ENCODE measurements at places on chromosomes 6 and 20. TPM values are rescaled to one million over a fixed set of nuclear protein-coding genes. Genes with fewer than 3 reads are reported as not detected.

The SERPINB6 gene
- 220 TPM for total RNA-seq

The ESR1 gene
- not detected for total RNA-seq

GRCh38 chr6:95501032-95501904, 76.1 kb upstream of the MANEA start:
- H3K27me3 ChIP-seq, result no peaks in the 10 kb centered on the region
- H3K36me3 ChIP-seq, result no peaks in the 10 kb centered on the region
- no peak overlapping the region for H3K27ac ChIP-seq
- H3K4me1 ChIP-seq, result no peaks in the 10 kb centered on the region
- H3K4me3 ChIP-seq, result no peak overlapping the region
- DNase-seq, result no peak

- peaks cover 31% of the 10 kb centered on the region for H3K4me1 ChIP-seq
- peaks cover 11% of the 10 kb centered on the region for H3K27me3 ChIP-seq
- H3K36me3 ChIP-seq, result peaks cover 21% of the 10 kb centered on the region
- peak overlapping the region; percentile 99 for H3K4me3 ChIP-seq
- DNase-seq, result no peak
These were observed 1.6 kb upstream of the RPS12 start for GRCh38 chr6:132812756-132813172.

The GSTA3 gene
- total RNA-seq, result not detected

The SLC16A10 gene
- 8.1 TPM for total RNA-seq

DNA sequence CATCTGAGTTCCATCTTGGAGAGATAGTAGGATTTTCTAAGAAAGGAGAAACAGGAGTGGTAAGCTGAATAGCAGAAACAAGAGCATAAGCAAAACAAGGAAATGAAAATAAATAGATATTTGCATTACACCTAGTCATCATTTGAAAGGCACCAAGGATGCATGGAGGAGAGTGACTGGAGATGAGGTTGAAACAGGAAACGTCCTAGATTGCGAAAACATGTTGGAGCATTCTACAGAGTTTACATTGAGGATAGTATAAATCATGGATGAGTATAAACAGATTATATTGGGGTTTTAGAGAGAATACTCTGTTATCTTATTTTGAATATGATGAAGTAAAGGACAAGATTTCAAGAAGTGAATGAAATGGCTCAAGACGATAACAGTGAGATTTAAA, 507.3 kb downstream of the EYS start:
- no peaks in the 10 kb centered on the region for H3K4me1 ChIP-seq
- no peaks in the 10 kb centered on the region for H3K36me3 ChIP-seq
- H3K4me3 ChIP-seq, result no peak overlapping the region
- no peak overlapping the region for H3K27ac ChIP-seq
- H3K27me3 ChIP-seq, result no peaks in the 10 kb centered on the region
- DNase-seq, result no peak

- H3K36me3 ChIP-seq, result peaks cover 3% of the 10 kb centered on the region
- DNase-seq, result no peak
- no peak overlapping the region for H3K4me3 ChIP-seq
- no peak overlapping the region for H3K27ac ChIP-seq
These were observed 95.3 kb downstream of the NFATC2 start for GRCh38 chr20:51447097-51447764.

DNA sequence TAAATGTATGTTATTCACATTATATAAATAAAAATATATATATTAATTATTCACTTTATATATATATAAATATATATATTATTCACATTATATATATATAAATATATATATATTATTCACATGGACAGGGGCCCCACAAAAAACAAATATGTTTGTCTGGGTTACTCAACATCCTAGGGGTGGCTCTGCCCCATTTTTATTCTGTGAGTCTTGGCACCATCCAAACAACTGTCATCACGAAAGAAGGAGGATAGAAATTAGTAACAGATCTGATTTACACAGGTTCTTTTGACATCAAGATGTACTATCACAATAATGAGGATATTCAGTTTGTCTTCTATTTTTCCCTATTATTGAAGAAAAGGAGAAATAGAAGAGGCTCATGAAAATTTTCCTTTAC, 187.3 kb downstream of the GPX5 start:
- H3K4me3 ChIP-seq, result no peak overlapping the region
- DNase-seq, result no peak
- peaks cover 4% of the 10 kb centered on the region for H3K36me3 ChIP-seq
- H3K27ac ChIP-seq, result no peak overlapping the region

Data from progenitor cell of endocrine pancreas (in vitro differentiated cells).